ENCODE measurements at places on chromosomes 1 and 21.

GRCh38 chr1:171645553-171646248 is 6.8 kb downstream of the MYOC start:
- DNase-seq: no peak

DNA sequence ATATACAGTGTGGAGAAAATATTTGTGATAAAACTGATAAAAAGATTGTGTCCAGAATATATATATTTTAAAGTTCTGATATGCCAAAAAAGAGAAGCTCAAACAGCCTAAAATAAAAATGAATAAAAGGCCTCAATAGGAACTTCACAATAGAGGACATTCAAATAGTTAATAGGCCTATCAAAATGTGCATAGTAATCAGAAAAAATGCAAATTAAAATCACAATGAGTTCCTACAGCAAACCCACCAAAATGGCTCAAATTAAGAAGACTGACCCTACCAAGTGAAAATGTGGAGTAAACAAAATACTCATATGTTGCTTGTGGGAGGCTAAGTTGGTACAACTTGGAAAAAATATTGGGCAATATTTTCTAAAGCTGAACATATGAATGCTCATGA is 57.6 kb upstream of the COG2 start:
- no peak for DNase-seq

GRCh38 chr1:199735660-199736059 is 291.9 kb upstream of the NR5A2 start:
- no peak for DNase-seq

- no peak for DNase-seq
Observed at GRCh38 chr1:22053861-22054770, 1.6 kb downstream of the CDC42 start.

GRCh38 chr1:218524526-218524925 is 179.4 kb downstream of the TGFB2 start:
- no peak for DNase-seq

- DNase-seq: no peak
Observed at GRCh38 chr1:94156096-94156625, 35.2 kb upstream of the ABCA4 start.

DNA sequence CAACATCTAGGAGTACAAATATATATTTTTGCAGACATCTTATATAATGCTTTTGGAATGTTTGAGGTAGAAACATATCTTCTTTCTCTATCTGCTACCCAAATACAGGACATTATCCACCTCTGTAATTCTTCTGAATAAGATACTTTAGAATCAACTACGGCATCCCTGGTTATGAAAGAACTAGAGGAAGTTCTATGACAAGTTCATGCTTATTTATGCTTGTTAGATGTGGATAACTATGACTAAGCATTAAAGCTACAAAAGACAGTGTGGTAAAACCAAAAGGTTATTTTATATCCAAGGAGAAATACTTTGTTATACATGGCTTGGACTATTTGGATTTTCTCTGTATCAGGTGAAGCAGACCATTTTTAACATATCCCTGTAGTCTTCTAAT is 894.0 kb downstream of the KCNT2 start:
- no peak for DNase-seq

Data from HAP-1 (cell line).